Fibroblast of mammary gland (primary cell): ENCODE measurements at places on chromosomes 2 and 18.

- no peak for DNase-seq
These were observed 12.5 kb downstream of the HDLBP start for GRCh38 chr2:241302759-241303651.

DNA sequence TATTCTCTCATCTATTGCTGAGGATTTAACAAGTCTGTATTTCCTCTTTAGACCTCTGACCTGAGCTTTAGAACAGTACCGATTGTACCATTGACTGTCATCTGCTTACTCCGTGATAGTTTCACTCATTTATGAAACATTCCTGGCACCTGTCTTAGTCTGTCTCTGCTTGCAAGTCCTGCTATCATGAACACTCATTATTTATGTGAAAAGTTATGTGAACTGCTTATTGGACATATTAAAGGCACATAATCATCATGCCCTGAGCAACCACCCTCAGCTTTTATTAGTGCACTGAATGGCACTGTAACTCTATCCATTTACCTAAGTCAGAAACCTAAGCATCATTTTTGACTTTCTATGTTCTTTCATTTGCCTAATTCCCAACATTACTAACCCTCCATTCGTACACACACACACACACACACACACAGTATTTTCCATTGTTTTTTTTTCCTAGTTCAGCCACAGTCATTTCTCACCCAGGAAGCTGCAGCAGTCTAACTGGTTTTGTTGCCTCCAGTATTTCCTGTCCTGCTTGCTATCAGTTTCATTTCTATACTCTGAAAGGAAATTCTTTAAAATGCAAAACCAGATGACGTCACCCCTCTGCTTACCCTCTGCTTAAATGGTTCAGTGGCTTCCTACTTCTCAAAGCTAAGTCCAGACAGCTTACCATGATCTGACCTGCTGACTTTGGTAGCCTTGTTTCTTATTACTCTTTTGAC lies 146.1 kb downstream of the HAUS1 start:
- DNase-seq, result peak; percentile 51

- peak; percentile 1 for DNase-seq
These were observed 148.5 kb downstream of the TMEM200C start for GRCh38 chr18:5746844-5747243.

- DNase-seq, result peak; percentile 22
These were observed 388.9 kb downstream of the ALK start for GRCh38 chr2:29532436-29532835.

DNA sequence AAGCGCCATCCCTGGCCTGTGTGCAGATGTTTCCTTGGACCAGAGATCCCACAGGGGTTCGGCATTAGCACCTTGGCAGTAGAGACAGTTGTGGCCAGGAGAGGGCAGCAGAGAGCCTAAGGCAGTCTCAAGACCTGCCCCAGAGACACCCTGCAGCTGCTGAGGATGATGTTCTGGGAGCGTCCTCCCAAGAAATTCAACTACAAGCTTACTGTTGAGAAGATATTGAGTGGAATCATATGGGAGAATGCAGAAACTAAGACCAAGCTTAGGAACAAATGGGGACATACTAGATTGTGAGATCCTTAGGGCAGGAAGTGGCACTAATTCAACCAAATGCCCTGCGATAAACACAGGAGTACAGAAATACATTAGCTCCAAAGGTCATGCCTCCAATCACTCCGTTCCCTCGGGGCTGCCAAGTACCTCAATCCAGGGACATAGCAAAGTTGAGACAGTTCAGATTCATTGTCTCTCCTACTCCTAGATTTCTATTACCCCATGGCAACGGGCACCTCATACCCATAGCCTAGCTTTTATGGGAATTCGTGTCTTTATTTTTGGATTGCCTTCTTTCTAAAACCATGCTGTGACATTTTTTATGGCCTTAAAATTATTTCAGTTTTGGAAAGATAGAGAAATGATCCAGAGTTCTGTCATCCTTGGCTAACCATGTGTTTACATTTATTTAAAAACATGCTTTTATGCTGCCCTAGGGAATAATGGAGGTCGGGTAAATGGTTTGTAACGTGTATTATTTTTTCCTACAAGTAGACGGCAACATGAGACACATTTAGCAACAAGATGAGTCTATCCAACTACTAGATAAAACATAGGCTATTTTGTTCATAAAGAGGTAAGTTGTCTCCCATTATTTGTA lies 2.2 kb upstream of the ERMN start:
- peak; percentile 75 for DNase-seq

GRCh38 chr2:179837408-179837807 lies 24.0 kb downstream of the ZNF385B start:
- DNase-seq, result peak; percentile 80

DNA sequence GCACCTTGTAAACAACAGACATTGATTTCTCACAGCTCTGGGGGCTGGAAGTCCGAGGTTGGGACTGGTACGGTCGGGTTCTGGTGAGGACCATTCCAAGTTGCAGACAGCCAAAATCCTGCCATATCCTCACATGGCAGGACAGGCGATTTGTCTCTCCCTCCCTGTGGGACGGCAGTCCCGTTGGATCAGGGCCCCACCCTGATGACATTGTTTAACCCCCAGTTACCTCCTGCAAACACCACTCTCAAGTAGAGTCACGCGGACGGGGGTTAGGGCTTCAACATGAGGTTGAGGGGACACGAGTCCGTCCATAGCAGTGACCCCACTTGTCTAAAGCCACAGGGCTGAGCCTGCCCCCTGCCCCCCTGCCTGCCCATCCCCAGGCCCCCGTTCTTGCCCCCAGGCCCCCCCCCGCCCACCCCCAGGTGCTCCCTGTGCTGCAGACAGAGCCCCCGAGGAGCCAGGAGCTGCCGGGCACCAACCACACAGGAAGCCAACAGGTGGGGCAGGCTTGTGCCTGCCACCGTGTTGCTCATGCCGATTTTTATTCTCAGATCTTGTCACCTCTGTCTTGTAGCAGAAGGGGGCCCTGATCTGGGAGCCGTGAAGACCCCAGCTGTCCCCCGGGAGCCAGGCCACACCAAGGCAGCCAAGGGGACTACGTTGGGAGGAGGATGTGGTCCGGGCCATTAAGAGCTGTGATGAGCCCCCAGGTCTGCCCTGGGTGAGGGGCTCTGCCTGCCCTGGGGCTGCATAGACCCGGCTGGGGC lies 82.2 kb downstream of the NFATC1 start:
- no peak for DNase-seq

- DNase-seq, result peak; percentile 31
These were observed 892 bp downstream of the CELF4 start for GRCh38 chr18:37564711-37565100.

- no peak for DNase-seq
These were observed 14.5 kb downstream of the LOXHD1 start for GRCh38 chr18:46642561-46642960.

- DNase-seq, result no peak
These were observed 54.7 kb downstream of the MYO1B start for GRCh38 chr2:191299866-191300265.

GRCh38 chr18:27500531-27500930 lies 315.4 kb upstream of the CHST9 start:
- DNase-seq, result no peak

GRCh38 chr2:200380833-200381542 lies 74.5 kb downstream of the SPATS2L start:
- peak; percentile 58 for DNase-seq

DNA sequence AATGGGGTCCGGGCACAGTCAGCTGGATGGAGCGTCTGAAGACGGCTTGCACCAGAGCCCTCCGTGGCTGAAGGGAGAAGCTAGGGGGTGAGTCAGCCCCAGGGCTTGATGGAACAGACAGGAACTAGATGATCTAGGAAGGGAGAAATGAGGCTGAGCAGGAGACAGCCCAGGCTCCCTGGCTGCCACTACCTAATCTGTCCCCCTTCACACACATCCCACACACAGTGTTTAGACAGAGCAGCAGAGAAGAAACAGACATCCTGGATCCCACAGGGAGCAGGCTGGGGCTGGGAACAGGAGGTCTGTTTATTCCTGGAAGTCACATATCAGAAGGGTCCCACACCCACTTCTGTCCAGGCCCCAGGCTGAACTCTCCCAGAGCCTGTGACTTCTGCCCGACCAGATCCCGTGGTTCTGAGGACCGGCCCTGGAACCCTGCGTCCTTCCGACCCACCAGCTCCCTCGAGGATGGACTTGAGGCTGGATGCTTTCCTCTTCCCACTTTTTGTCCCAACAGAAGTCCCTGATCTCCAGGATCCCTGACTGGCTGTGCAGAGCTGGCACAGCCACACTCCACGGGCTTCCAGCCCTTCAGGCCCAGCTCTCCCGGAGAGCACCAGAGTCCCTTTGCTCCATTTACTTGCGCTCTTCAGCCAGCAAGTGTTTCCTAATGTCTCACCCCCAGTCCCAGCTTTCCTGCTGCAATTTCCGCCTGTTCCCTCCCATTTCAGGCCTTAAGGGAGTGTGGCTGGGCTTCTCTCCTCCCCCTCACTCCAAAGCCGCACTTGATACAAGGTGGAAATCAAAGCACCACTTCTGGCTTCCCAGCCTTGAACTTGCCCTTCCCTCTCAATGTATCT lies 1.5 kb upstream of the GPBAR1 start:
- DNase-seq, result peak; percentile 88

- peak; percentile 95 for DNase-seq
These were observed 216.3 kb downstream of the C1D start for GRCh38 chr2:67846370-67847070.

- no peak for DNase-seq
These were observed 587.4 kb downstream of the METTL4 start for GRCh38 chr18:1983746-1984515.

GRCh38 chr18:75268364-75268646 lies 57.7 kb downstream of the TSHZ1 start:
- no peak for DNase-seq
